NCI-H1105 treated with DMSO at 0.1 percent for 48 hours (cell line): ENCODE measurements at places on chromosomes 16 and 17.

GRCh38 chr16:47037396-47037745 is 63.9 kb upstream of the DNAJA2 start:
- DNase-seq = no peak

- no peak for DNase-seq
Observed at GRCh38 chr17:81192386-81193050, 26.5 kb upstream of the AATK start.

DNA sequence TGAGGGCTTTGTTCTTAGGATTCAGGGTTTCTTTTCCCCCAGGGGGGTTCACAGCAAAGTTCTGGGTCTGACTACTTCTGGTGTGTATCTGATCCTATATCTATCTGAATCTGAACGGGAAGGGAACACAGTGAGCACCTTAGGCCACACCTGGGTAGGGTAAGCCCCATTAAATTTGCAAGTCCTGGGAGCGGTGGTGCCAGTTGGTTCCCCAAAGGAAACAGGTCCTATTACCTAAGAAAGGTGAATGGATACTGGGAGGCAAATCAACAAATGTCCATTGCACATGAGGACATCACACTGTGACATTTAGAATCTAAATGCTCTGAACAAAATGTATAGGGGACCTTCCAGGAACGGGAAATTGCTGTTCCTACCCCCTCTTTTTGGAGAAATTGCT is 54.6 kb downstream of the BMERB1 start:
- no peak for DNase-seq

DNA sequence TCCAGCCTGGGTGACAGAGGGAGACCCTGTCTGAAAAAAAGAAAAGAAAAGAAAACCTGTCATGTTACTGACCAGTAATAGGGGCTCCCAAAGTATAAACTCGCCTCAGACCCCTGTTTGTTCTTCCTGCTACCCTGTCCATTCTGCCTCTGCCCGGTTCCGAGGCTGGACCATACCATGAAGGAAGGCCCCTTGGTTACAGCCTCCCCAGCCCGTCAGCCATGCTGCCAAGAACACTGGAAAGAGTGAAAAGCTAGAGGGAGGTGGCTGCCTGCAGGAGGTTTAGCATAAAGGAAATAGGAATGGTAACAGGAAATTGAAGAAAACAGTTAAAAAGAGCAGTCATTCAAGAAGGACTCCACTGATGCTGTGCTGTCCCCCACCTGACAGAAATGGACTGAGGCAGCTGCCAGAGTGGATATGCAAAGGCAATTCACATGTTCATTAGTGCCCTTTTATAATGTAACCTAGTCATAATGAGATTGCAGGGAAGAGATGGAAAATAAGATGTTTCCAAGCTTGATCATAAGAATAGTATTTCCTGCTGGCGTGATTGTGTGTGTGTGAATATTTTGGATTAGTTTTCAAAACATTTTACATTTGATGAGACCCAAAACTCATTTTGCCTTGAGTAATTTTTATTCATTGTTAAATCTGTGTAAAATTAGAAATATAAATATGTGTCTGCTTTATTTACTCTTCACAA is 102.6 kb downstream of the GOSR1 start:
- no peak for DNase-seq

DNA sequence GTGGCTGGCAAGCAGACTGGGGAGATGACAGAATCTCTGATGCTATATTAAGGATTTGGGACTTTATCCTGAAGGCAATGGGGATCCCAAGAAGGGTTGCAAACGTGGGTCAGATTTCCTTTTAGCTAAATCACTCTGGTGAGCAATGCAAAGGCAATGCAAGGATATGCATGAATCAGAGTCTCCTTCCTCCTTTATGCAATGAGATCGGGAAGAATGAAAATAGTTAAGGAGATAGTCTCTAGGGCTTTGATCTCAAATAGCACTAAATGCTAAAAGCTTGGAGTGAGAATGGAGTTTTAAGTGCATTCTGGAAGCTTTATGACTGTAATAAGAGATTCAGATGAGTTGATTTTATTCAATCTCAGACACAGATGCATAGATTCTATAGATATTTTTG is 27.2 kb upstream of the SHISA9 start:
- DNase-seq = no peak

DNA sequence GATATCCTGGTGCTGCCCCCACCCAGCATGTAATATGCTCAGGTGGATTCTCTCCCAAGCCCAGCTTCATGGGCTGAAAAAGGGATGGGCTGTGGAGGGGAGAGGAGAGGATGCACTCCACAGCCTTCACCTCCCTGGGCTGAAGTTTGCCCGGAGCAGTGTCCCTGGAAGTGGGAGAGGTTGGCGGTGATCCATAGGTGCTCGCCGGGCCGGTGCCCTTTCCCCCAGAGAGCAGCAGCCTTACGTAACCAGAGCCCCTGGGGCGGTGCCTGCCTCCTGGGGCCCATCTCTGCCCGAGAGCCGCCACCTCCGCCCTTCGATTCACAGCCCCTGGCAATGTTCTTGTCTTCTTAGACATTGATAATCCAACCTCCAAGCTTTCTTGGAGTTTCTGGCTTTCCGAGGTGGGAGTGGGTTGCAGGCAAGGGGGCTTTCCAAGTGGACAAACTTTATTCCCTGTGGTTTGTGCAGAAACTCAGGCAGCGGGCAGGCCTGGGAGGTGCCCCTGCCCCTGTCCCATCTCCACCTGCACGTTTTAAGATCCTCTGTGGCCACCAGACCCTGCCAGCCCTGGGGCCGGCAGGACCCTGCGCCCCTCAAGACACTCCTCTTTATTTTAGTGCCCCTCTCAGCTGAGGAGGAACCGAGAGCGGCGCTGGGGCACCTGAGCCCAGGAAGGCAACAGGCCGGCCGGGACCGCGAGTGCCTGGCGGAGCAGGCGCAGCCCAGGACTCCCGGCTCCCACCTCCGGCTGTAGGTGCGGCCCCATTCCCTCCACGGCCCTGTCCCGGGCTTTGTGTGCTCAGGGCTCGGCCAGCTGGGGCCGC is 3.1 kb upstream of the WDR90 start:
- DNase-seq = no peak

DNA sequence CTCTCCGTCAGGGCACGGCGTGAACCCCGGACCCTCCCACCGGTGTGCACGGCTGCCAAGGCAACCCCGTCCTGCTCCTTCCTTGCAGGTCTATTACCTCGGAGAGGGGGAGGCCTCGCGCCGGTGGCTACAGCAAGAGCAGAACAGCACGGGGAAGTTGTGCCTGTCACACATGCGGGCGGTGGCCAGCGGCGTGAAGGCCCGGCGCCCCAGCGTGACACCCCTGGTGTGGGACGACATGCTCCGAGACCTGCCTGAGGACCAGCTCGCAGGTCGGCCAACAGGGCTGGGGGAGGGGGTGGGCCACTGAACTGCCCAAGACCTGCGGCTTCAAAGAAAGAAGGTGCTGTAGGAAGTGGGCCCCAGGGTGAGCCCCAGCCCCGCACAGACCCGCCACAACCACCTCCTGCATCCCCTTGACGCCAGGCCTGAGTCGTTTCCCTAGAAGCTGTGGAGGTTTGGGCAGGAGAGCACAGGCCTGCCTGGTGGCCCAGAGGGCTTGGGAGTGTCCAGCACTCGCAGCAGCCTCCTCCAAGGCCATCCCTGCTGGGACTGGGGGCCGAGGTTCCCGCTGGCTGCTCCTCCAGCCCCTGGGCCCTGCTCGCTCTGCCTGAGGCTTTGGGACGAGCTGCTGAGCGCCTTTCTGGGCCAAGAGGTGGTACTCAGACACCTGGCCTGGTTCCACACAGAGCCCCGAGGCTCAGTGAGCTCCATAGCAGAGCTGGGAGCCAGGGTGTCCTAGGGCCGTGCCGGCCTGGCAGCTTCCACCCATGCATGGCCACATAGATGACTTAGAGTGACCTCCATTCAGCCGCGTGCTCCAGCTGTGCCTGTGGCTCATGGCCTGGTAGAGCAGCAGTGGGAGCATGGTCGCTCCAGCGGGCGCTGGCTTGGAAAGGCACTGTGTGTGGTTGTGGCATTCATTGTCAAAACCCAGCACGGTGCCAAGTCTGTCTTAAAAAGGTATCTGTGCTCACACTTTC is 14.7 kb downstream of the CYBC1 start:
- no peak for DNase-seq
